ENCODE measurements at places on chromosomes 16 and 17.

- no peak for DNase-seq
These were observed 22.4 kb upstream of the MFSD6L start for GRCh38 chr17:8821446-8822105.

- no peak for DNase-seq
These were observed 1.8 kb downstream of the ALKBH5 start for GRCh38 chr17:18185391-18185790.

DNA sequence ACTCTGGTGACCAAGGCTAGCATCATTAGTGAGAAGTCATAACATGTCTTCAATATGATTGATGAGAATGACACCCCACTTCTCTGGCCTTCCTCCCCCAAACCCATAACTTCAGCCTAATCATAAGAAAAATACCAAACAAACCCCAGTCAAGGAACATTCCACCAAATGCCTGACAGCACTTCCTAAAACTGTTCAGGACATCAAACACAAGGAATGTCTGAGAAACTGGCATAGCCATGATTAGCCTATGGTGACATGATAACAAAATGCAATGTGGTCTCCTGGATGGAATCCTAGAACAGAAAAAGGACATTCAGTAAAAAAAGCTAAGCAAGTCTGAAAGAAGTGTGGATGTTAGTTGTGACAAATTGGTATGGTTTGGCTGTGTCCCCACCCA lies 24.7 kb upstream of the TBX4 start:
- DNase-seq: no peak

- no peak for DNase-seq
These were observed 16.0 kb upstream of the RASD1 start for GRCh38 chr17:17511881-17512858.

- DNase-seq: no peak
These were observed 835 bp downstream of the NME4 start for GRCh38 chr16:397736-398332.

GRCh38 chr16:72172105-72173034 lies at the start of gene PMFBP1:
Gene PMFBP1, minus strand, starts transcription at chr16:72172155. Its CDS starts 947 bp downstream, at chr16:72171208.
- no peak for DNase-seq

DNA sequence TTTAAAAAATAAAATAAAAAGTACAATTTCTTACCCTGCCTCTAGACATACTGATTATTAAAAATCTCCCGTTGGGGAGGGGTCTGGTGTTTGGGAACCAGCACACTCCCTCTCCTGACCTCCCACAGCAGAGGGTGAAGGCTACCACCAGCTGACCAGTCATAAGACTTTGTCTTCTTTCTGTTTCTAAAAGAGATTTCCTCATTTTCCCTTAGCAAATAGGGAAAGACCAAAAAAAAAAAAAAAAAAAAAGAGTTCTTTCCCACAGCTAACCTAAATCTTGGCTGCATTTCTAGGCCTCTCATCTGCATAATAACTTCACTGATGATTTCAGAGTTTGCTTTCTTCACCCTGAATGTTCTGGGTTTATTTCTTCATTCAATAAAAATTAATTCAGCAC lies 30.3 kb downstream of the CDK5RAP3 start:
- DNase-seq: no peak

DNA sequence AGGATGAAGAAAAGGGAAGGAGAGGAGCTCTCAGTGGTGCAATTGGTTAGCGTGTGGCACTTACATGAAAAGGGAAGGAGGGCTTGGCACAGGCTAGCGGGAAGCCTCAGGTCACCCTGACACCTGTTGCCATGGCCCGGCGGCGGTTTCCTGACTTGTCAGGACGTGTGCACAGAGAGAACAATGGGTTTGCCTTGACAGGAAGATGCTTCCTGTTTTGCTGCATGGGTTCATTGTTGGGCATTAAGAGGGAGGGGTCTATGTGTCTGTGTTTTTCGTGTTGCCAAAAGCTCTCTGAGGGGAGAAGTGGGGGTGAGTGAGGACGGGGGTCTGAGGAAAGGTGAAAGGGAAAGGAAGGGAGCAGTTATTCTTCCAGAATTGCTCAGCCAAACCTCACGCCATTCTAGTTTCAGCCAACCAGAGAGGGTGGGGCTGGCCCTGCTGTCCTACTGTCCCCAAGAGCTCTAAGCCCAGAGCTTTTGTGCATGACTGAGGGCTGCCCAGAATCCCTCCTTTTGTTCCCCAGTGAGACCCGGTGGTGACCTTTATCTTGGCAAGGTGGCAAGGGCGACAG lies 17.1 kb upstream of the CCR7 start:
- DNase-seq: no peak

- no peak for DNase-seq
These were observed 20.2 kb upstream of the CES1 start for GRCh38 chr16:55853114-55853513.

- DNase-seq: no peak
These were observed 584.7 kb downstream of the WWOX start for GRCh38 chr16:78684030-78684611.

DNA sequence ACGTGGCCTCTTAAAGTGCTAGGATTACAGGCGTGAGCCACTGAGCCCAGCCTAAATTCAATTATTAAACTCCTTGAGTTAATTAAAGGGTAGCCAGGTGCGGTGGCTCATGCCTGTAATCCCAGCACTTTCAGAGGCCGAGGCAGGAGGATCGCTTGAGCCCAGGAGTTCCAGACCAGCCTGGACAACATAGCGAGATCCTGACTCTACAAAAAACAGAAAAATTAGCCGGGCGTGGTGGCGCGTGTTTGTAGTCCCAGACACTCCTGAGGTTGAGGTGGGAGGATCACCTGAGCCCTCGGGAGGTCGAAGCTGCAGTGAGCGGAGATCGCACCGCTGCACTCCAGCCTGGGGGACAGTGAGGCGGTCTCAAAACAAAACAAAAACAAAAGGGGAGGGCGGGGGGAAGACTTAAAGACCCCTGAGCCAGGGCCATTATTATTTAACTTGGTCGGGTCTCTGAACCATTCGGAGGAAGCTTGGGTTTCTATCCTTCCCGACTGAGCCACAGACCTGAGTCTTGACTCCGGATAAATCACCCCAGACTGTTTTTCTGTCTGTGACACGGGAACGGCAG lies 19.5 kb downstream of the BCL7C start:
- no peak for DNase-seq

DNA sequence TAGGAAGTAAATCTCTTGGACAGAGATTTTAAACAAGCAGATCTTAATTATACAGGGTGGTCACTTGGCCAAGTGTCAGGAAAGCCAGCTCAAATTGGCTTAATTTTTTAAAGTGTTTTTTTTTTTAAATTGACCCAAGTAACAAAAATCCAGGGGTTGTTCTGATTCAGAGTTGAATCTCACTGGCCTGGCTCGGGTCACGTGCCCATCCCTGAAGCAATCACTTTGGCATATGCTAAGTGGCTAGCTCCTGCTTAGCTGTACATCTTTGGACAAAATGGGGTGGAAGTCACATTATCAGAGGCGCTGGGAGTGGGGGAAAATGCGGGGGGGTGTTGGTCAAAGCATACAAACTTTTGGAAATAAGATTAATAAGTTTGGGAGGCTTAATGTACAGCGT lies 23.6 kb downstream of the CLEC19A start:
- DNase-seq: no peak

GRCh38 chr16:79008036-79008868 lies 592.3 kb downstream of the MAF start:
- DNase-seq: no peak

GRCh38 chr16:27430923-27431484 lies 29.0 kb downstream of the IL21R start:
- DNase-seq: no peak

DNA sequence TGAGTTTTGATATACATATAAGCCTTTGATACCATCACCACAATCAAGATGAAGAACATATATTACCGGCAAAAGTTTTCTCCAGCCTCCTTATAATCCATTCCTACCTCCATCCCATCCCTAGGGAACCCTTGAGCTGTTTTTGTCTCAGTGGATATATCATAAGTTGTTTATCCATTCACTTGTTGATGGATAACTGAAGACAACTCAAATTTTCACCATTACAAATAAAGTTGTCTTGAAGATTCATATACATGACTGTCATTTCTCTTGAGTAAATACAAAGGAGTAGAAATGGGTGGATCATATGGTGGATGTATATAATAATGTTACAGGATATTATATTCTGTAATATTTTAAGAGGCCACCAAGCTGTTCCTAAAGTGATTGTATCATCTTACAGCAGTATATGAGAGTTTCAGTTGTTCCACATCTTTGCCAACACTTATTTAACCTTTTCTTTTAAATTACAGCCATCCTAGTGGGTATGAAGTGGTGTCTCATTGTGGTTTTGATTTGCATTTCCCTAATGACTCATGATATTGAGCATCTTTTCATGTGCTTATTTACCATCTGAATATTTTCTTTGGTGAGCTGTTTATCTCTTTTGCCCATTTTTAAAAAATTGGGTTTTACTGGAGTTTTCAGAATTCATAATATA lies 17.4 kb downstream of the NF1 start:
- DNase-seq: no peak

DNA sequence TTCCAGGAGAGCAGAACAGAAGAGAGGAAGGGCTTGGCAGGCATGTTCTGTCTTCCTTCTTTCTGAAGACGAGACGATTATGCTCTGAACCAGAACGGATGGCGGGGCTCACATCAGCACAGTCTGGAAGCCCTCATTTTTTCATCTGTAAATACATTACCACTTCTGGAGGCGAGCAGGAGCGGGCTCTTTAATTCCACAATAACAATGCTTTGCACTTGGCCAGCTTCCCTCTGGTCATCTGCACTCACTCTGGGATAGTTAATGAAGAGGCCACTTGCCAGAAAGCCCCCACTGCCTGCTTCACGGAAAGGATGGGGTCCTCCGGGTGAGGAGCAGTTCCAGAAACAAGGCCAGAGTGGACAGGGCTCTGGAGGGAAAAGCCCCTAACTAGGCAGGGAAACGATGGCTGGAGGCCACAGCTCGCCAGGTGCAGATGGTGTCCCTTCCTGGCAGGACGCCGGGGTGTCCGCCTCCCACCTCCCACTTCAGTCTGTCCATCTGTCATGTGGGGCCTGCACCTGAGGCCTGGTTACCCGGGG lies 13.1 kb upstream of the BCAR1 start:
- no peak for DNase-seq

DNA sequence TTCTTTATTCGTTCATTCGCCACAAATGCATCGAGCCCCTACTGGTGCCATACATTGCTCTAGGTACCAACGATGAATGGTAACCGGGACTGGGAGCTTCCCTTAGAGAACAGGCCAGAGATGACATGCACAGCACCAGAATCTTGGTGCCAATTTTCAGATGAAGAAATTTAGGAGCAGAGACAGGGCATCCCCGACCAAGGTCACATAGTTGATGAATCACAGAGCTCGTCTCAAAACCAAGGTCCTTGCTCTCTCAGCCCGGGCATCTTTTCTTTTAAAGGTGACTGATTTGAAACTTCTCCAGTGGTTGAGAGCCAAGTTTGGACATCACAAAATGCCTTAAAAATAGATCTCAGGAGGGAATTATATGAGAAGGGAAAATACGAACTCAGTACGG lies 73.2 kb upstream of the C16orf82 start:
- no peak for DNase-seq

DNA sequence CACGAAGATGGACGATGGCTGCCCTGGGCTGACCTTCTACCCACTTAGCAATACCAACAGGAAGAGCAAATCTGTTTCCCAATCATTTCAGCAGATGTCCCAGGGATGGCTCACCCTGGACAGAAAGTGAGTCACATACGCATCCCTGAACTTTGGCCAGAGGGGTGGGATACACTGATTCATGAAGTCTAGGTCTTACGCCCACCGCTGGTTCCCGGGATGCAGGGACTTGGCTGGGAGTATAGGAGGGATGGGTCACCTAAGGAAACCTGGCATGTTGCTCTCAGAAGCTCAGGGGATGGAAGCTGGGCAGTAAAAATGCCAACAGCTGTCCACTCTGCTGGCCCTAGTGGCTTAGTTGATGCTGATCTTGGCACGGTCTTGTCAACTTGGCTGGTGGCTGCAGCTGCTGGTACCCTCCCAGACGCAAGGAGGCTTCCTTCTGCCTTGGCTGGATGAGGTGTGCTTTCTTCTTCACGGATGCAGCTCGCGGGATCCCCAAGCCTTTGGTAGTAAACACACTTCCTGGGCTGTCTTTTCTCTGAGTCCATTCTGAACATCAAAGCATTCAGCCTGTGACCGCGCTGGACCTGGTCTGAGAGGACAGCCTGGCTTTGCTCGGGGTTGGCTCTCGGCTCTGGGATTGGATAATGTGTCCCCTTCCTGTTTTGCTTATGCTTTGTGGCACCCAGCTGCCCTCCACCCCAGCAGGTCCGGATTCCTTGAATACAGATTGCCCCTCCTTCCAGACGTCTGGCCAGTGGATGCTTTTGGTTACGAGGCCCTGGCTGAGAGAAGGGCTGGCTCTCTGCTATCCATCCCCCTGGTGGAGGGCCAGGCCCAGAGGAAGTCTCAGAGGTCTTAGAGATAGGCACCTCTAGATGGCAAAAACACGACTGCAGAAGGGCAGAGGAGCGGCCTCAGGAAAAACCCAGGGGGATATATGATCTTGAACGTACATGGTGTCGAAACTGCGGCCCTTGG lies 71.5 kb downstream of the RAP1GAP2 start:
- DNase-seq: no peak

GRCh38 chr17:59846394-59847165 lies 46.2 kb downstream of the TUBD1 start:
- DNase-seq: no peak

DNA sequence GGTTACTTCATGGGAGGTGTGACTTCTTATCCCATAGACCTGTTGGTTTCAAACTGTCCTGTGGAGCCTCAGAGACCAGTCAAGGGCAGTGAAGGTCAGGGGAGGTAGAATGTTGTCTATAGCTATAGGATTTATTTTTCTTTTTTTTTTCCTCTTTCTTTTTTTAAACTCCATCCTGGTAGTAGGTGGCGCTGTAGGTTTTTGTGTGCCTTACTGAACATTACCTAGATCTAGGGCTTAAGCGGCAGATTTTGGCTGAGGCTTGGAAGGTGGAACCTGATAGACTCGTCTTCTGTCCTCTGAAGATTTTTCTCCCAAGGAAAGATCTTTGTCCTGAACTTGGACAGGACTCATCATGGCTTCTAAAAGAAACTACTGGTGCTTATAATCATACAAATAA lies 8.2 kb upstream of the LASP1NB start:
- DNase-seq: no peak

GRCh38 chr17:21289902-21290571 lies 5.5 kb downstream of the MAP2K3 start:
- DNase-seq: no peak

DNA sequence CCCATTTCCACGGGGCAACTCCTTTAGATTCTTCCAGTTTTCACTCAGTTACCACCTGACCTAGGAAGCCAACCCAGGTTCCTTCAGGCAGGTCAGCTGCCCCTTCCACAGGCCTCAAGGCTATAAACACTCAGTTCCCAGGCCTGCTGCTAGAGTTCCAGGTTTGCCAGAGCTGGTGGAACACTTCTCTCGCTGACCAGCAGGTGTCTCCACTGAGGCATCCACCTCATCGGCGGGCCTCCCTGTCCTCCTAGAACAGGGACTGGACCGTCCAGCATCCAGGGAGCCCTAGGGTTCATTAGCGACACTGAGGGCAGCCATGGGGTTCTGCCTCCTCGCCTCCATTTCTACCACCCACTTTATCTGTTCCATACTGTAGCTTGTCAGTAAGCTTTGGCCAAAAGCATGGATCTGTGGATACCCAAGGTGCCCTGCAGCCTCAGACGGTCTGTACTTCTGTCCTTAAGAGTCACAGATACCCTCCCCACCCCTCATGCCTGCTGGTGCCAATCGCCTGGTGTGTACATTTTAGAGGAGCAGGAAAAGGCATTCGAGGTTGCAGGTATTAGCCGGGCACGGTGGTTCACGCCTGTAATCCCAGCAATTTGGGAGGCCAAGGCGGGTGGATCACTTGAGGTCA lies 29.0 kb downstream of the PIMREG start:
- DNase-seq: peak; percentile 20

Data from activated naive CD4-positive, alpha-beta T cell (primary cell).